ENCODE measurements at places on chromosomes 1 and 21. TPM values are rescaled to one million over a fixed set of nuclear protein-coding genes. Genes with fewer than 3 reads are reported as not detected.

The LHX8 gene
- total RNA-seq = not detected

The CFHR5 gene
- not detected for total RNA-seq

The SPATA17 gene
- total RNA-seq = under 0.01 TPM

The LRRN2 gene
- total RNA-seq = not detected

The RPE65 gene
- total RNA-seq = not detected

The LMX1A gene
- not detected for total RNA-seq

The RPL5 gene
- total RNA-seq = 1,672 TPM

The RORC gene
- not detected for total RNA-seq

The KAZN gene
- total RNA-seq = 0.76 TPM

The HTR6 gene
- not detected for total RNA-seq

The COL11A1 gene
- total RNA-seq = 2.3 TPM

The NPR1 gene
- total RNA-seq = 6.7 TPM

The SPRR1B gene
- total RNA-seq = not detected

The PPIAL4G gene
- not detected for total RNA-seq

The ZNF362 gene
- 3.2 TPM for total RNA-seq

The DENND4B gene
- total RNA-seq = 12.0 TPM

The F5 gene
- not detected for total RNA-seq

The SPRR2G gene
- not detected for total RNA-seq

The MACO1 gene
- total RNA-seq = 21.4 TPM

The CLCNKB gene
- total RNA-seq = not detected

The TCHHL1 gene
- not detected for total RNA-seq

The GUK1 gene
- total RNA-seq = 450 TPM

Data from epithelial cell of umbilical artery (primary cell).